Urinary bladder (tissue), 4 donors: ENCODE measurements at places on chromosomes 7 and 10. TPM values are rescaled to one million over a fixed set of nuclear protein-coding genes. Genes with fewer than 3 reads are reported as not detected.

ACBD7 gene
- total RNA-seq = 5.2 TPM

FAM25A gene
- total RNA-seq = not detected

CAMK2B gene
- 1.5 TPM for total RNA-seq

EVX1 gene
- total RNA-seq = 1.1 TPM

TRA2A gene
- 86.5 TPM for total RNA-seq

IFIT1B gene
- 2.2 TPM for total RNA-seq

CRHR2 gene
- total RNA-seq = 0.16 TPM

HIPK2 gene
- total RNA-seq = 9.8 TPM

PNLIPRP2 gene
- not detected for total RNA-seq

CTAGE4 gene
- 7.8 TPM for total RNA-seq

TRDMT1 gene
- 31.5 TPM for total RNA-seq

DOCK1 gene
- 132 TPM for total RNA-seq
